Stimulated activated CD4-positive, alpha-beta T cell treated with anti-CD3 and anti-CD28 coated beads, Interleukin-2, amount 100 ng/mL, for 24 hours (primary cell): ENCODE measurements at places on chromosomes 16 and 17.

DNA sequence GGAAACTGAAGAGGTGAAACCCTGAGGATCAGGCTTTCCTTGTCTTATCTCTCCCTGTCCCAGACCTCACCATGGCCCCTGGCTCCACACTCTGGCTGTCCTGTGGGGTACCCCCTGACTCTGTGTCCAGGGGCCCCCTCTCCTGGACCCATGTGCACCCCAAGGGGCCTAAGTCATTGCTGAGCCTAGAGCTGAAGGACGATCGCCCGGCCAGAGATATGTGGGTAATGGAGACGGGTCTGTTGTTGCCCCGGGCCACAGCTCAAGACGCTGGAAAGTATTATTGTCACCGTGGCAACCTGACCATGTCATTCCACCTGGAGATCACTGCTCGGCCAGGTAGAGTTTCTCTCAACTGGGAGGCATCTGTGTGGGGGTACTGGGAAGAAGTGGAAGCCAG, 1.4 kb downstream of the CD19 start:
- DNase-seq = no peak

GRCh38 chr17:50603340-50603739, 31.3 kb upstream of the ABCC3 start:
- no peak for DNase-seq

GRCh38 chr16:55257966-55258613, 65.9 kb upstream of the IRX6 start:
- DNase-seq = peak; percentile 68

DNA sequence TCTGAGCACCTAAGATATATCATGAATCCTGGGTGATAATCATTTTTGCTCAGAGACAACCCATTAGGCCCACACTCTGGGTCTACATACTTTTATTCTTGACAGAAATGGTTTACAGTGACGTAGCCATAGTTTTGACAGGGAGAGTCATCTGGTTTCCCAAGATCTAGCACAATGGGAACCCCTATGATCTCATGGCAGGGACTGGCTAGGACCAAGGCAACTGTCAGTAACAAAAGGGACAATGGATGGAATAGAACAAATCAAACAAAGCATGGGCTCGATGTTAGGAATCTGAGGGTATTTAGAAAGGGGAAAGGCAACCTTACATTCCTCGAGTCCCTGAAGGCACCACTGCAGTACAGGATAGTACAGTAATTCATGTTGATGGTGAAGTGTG, 20.5 kb downstream of the CFAP97D1 start:
- DNase-seq = no peak

DNA sequence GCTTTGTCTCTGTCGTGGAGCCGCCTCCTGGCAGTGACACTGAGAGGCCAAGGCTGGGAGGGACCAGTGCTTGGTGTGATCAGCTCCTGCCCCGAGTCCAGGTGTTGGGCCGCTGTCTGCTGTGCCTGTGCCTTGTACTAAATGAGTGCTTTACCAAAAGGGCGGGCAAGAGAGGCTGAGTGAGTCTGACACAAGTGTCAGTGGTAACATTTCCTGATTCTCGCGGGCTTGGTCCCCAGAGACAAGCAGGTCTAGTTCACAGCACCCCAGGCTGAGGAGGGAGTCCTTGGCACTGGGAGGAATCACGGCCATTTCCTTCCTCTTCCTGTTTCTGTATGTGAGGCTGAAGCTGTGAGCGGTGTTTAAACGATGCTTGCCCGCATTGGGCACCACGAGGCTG, 30.2 kb downstream of the PLD6 start:
- DNase-seq = no peak

- no peak for DNase-seq
Observed at GRCh38 chr17:36687736-36688135, 86.4 kb downstream of the MRM1 start.

DNA sequence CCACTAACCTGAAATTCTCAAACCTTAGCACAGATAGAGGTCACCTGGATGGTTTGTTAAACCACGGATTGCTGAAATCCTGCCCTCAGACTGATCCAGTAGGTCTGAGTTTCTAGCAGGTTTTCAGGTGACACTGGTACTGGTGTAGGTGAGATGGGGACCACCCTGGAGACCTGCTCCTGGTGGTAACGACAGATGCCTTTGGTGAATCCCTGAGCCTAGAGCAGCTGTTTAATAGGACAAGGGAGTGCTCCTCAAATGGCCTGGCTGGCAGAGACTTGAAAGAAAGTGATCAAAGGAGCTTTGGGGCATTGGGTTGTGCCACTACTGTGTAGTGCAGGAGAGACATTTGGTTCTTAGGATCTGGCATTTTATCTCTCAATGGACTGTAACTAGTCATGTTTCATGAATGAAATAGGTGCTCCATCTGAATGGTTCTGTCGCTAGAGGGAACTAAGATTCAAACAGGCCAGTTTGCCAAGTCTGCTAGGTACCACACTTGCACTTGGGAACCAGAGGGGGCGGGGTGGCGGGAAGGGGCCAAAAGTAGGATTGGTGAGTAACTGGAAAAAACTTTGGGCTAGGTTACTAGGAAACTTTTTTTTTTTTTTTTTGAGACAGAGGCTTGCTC, 2.9 kb upstream of the IFI35 start:
- DNase-seq = no peak
